ENCODE measurements at places on chromosomes 5 and 9.

DNA sequence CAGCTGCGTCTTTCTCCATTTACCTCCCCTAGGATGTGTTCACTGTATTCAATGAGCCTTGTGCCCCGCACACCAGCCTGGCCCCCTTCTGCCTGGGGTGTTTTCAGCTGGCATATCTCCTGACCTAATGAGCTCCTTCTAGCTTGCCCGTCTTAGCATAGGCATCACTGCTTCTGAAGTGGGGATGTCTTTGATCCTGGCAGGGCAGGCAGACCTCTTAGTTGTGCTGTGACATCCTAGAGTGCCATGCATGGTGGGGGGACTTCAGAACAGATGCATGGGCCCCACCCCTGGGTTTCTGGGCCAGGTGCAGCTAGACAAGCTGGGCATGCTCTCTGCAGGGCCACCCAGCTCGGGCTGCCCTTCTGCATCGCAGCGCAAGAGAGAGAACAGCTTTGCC, 172.7 kb downstream of the GADD45G start:
- no peak for DNase-seq

GRCh38 chr5:76546497-76547102, 76.6 kb downstream of the F2RL2 start:
- peak; percentile 27 for DNase-seq

GRCh38 chr5:35316611-35317274, 86.5 kb upstream of the PRLR start:
- peak; percentile 6 for DNase-seq

GRCh38 chr9:120733190-120733589, 18.9 kb upstream of the MEGF9 start:
- no peak for DNase-seq

GRCh38 chr5:418162-419121, 24.5 kb upstream of the EXOC3 start:
- DNase-seq: no peak

- DNase-seq: peak; percentile 14
These were observed 25.8 kb upstream of the HSD17B3 start for GRCh38 chr9:96327694-96328352.

DNA sequence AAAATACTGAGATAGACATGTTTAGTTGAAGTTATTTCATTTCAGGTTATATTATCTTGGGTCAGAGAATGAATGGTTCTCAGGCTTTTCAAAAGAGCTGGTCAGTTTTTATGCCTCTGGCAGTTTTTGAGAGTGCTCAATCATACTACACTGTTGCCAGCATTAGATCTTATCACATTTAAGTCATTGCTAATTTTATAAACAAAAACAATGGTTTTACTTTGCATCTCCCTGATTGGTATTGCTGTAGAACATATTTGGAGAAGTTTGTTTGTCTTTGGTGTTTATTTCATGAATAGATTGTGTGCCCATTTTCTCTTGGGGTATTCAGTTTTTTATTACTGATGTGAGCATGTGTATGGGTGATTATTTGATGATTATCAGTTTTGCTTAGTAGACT, 1.5 kb downstream of the CATSPER3 start:
- no peak for DNase-seq

DNA sequence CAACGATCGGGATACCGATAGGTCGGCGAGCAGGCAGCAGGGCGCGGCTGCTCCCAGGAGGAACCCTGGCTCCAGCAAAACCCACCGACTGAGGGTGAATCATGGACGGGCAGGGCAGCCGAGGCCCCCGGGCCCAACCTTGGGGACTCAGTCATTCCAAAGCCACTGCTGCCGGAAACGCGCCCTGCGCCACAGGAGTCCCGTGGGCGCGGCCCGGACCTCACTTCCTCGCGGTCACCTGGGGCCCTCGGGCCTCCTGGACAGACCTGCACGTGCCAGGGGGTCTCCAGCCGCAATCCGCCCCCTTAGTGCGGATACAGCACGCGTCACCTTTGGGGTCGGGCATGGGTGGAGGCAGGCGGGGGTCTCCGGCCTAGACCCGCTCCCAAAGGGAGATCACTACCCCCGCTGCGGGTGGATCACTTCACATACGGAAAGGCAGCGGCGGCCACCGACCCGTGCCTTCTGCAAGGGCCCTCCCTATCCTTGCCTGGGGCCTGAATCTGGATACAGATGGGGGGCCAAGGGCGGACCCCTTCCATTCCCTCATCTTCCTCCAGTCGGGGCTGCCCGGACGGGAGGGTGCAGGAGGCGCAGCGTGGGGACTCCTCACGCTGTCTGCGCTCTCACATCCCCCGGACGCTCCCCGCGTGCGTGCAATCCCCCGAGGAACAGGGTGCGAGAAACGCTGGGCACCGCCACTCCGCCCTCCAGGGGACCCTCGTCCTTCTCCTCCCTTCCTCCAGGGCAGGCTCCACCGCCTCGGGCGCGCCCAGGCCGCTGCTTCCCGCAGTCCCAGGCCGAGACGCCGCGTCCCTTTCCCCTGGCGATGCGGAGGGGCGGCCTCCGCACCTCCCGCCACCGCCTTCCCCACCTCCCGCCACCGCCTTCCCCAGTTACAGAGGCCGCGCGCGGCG, 586 bp downstream of the TXN start:
- DNase-seq: no peak

DNA sequence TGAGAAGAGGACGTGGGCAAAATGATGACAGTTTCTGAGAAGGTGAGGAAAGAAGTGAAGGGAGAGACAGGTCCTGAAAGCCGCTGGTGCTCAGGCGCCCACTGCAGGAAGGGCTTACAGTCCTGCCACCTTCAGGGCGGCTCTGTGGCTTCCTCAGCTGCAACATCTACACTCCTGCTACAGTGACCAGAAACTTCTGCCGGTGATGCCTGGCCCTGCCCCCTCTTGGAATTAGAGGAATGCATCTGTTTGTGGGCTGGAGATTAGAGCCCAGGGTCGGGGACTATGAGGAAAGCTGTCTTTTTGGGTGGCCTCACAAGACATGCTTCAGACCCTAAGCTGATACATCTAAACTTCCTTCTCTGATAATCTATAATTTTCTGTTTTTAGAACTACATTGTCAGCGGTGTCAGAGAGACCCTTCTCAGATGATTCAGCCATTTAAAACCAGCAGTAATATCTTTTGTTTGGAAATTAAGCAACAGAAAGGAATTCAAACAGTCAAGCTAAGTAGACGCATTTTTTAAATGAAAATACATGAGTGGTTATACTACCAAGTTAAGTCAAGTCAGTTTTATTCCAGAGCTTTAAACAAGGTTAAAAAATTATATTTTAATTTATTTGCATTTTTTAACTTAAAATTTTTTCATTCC, 30.4 kb downstream of the PRDM6 start:
- DNase-seq: no peak

GRCh38 chr5:63228154-63228553, 649.5 kb downstream of the LRRC70 start:
- no peak for DNase-seq

DNA sequence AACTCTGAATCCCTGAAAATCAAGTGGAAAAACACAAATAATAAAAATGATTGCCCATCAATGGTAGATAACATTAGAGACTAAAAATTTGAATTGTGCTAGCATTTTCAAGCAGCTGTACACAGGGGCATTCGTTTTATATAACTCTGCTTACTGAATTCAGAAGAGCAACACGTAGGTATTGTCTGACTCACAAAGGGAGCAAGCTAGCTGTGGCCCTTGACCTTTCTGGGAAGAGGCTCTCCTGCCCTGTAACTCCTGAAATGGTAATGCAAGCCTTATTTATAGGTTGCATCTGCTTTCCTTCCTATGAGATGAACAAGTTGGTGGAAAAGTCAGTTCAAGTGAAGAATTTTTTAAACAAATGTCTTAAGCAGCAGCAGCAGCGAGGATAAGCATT, 218.7 kb upstream of the EFNA5 start:
- DNase-seq: no peak

- no peak for DNase-seq
These were observed 15.4 kb downstream of the FAM174A start for GRCh38 chr5:100550531-100551051.

DNA sequence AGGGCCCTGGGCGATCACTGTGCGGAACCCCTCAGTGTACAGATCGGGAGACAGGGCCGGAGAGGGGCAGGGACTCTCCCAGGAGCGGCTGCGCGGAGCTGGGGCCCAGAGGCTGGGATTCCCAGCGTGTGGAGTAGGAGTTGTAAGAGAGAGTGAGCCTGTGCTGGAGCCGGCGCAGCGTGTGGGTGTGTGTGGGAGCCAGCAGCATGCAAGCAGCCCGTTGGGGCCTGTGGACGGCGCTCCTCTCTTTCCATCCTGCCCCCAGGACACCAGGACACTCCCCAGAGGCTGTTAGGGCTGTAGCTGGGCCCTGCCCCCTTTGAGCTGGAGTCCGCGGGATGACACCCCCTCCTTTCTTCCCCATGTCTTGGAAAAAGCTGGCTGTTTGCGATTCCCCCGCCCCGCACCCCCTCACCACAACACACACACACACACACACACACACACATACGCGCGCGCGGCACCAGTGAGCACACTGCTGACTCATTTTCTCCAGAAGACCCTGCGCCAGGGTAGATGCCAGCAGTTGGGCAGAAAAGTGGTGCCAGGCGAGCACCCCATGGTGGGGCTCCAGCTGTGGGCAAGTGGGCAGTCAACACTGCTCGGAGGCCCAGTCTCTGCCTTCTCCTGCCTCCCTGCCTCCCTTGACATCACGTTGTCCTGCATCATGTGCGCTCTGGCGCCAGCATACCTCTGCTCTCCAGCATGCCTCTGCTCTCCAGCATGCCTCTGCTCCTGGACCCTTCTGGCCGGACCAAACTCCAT, 1.5 kb downstream of the COL27A1 start:
- DNase-seq: no peak

DNA sequence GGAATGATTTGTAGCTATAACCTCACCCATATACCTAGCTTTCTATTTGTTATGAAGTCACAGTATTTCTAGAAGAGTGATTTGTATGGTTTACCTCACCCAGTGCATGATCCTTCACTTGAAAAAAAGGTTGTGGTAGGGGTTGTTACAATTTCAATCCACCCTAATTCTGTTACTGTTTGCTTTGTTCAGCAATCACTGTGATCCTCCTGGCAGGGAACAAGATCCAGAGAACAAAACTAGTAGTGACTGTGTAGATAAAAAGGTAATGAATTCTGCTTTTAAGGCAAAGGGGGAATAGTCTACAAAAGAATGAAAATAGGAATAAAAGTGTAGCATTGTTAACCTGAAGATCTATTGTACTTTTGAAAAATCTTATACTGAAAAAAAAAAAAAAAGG, 191.3 kb upstream of the SH3GL2 start:
- no peak for DNase-seq

DNA sequence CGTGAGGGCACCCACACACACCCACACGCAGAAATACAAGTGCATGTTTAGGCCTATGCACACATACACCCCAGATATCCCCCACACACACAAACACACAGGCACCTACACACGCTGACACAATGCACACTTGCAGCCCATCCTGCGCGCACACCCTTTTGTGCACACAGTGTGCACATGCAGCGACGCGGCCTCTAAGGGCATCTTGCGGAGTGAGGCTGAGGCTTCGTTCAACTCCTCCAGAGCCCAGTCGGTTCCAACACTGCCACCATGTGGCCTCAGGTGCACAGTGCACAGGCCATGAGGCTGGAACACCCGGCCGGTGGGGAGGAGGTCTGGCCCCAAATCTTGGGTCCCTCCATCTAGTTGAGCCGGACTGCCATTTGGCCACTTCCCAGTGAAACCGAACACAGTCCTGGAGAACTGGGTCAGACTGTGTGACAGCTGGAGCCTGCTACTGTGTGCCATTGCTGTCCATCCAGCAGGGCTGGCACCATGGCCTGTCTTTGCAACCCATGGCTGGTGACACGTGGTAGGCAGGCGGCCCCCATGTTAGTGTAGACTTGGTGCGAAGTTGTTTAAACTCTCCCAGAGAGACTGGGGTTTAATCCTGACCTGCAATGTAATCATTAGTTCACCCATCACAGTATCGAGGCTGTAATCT, 97.7 kb upstream of the MVB12B start:
- DNase-seq: peak; percentile 35

DNA sequence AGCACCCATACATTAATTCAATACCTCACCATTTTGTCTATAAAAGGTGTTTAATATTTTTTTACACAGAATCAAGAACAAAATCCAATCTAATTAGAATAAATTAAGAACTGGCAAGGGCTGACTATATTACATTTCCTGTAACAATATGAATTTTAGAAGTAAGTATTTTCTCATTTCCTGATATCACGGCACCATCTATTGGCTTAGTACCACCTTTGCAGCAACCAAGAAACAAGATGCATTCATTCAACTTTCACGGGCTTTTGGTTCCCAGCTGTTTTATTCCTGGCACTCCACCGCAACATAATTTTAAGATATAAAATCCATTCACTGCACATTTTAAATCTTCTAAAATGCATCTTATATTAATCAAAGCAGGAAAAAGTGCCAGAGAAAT, 20.6 kb downstream of the PSMB7 start:
- DNase-seq: no peak
